Effector CD4-positive, alpha-beta T cell (primary cell): ENCODE measurements at places on chromosomes 5 and 9.

- no peak for DNase-seq
Observed at GRCh38 chr5:135657536-135658305, 78.9 kb upstream of the CXCL14 start.

DNA sequence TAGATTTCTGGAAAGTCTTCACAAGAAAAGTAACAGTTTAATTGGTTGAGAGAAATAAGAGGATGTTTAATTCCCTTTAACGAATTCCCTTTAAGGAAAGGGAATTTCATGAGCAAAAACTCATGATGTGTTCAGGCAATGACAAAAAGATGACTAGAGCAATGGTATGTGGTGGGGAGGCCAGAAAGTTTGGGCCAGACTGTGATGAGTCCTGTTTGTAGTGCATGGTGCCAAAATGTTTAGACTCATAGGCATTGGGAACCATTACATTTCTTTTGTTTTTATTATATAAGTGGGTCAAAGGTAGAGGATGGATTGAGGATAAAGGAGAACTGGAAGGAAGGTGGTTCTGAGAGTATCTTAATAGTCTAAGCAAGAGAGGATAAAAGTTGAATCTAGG, 10.9 kb downstream of the CNTRL start:
- DNase-seq = no peak

DNA sequence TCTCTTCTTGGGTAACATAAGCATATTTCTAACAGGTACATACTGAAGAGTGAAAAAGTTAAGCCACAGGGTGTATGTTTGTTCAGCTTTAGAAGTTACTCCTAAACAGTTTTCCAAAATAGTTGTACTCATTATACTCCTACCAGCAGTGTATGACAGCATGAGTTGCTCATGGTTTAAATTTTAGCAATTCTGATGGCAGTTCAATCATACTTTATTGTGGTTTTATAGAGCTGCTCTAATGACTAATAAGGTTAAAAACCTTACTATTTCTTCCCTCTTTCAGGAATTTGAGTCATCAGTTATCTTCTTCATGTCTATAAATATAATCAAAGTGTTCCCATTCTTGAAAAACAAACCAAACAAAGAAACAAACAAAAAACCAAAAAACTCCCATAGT, 81.5 kb downstream of the CAAP1 start:
- no peak for DNase-seq

- no peak for DNase-seq
Observed at GRCh38 chr9:7216004-7216841, 458.4 kb downstream of the KDM4C start.

DNA sequence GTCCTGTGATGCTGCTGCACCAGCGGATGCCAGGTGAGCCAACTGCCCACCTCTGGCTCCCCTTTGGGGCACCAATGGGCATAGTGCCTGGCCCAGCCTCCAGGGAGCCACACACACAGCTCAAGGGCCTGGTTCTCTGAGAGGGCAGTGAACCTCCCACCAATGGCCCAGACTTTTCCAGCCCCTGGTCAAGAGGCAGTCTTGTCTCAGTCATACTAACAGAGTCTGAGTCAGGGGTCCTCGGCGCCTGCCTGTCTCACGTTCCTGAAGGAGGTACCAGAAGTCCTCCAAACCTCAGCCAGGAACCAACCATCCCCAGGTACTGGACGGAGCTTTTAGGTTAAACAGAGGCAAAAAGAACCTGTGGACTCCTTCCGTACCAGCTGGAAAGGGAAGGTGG, 121.1 kb downstream of the C5orf15 start:
- no peak for DNase-seq

DNA sequence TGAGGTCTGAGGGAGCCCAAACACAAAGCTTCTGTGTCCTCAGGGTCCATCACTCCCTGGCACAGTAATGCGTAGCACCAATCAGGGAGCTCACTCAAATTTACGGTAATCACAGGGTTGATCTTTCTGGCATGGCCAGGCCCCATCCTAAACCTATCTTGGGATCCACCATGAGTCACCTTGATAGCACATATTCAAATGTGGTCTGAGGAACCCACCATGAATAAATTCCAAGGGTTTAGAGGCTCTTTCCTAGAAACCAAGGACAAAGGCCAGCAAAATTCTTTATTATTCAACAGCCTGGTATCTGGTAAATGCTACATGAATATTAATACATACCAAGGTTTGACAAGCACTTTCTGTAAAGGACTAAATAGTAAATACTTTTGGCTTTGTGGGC, 254.5 kb downstream of the TLR4 start:
- DNase-seq = no peak

DNA sequence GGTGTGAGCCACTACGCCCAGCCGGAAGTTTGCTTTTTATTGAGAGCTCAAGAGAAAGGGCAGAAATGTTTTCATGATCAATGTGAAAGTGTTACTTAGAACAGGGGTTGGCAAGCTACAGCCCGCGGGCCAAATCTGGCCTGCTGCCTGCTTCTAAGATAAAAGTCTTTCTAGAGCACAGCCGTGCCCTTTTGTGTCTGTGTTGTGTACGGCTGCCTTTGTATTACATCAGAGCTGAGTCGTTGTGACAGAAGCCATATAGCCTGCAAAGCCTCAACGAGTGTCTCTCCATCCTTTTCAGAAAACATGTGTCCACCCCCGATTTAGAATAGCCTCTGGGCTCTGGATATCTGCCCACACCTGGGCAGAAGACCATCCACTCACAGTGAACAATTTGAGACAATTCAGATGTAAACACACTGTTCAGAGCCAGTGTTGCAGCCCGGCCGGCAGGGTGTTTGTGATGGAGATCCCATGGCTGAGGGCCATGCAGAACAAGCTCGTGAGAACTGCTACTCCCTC, 28.8 kb downstream of the AK8 start:
- DNase-seq = no peak

DNA sequence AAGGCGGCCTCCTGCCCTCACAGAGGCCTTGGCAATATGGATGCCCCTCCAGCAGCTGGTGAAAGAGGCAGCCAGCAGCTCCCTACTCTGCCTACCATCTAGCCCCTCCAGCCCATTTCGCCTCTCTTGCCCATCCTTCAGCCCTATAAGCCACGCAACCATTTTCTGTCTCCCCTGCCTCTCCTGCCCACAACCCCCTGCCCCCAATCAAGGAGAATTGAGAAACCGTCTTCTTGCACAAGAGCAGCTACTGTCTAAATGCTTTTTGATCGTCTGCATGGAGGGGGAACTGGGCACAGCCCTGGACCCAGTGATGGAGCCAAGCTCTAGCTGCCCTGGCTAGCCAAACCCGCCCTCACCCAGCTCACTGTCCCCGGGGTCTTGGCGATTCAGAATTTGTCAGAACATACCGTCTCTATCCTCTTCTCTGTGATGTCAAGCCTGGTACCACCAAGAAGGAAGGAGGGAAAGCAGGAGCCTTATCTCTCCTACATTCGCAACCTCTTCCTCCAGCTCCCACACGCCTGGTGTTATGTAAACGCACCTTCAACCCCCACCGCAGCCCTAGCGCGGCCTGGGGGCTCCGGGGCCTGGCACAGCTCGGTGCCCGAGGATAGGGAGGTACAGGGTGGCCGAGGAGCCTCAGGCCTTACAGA, 1.2 kb downstream of the SPRY4 start:
- DNase-seq = no peak

DNA sequence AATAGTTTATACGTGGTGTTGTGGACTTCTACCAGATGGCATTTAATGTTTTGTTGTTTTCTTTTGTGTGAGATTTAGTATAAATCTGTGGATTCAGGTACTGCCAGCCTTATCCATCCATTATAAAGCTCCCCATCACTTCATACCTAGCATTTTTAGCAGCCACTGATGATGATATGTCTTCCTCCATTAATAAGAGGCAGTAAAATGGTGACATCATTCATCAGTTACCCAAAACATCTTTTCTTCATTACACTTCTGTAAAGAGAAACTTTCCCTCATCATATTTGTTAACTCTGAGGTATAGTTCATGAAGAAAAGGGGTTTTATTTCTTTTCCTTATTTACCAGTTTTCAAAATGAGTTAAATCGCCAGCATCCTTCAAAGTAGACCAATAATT, 19.4 kb downstream of the CHD1 start:
- no peak for DNase-seq

DNA sequence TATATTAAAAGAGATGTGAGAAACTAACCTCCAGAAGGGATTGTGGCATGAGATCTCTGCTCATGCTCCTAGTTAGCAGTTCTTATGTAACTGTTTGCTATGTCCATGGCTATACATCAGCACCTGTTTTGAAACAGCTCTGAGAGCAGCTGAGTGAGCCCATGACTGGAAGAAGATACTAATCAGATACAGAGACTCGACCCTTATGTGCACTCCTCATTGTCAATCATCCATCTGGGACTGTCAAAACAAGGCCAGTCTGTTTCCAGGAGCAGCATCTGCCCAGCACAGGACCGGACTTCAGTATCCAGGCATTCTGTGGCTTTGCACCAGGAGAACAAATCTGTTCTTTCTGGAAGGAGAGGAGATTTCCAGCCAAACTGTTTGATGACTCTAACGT, 77.7 kb downstream of the EFNA5 start:
- no peak for DNase-seq

DNA sequence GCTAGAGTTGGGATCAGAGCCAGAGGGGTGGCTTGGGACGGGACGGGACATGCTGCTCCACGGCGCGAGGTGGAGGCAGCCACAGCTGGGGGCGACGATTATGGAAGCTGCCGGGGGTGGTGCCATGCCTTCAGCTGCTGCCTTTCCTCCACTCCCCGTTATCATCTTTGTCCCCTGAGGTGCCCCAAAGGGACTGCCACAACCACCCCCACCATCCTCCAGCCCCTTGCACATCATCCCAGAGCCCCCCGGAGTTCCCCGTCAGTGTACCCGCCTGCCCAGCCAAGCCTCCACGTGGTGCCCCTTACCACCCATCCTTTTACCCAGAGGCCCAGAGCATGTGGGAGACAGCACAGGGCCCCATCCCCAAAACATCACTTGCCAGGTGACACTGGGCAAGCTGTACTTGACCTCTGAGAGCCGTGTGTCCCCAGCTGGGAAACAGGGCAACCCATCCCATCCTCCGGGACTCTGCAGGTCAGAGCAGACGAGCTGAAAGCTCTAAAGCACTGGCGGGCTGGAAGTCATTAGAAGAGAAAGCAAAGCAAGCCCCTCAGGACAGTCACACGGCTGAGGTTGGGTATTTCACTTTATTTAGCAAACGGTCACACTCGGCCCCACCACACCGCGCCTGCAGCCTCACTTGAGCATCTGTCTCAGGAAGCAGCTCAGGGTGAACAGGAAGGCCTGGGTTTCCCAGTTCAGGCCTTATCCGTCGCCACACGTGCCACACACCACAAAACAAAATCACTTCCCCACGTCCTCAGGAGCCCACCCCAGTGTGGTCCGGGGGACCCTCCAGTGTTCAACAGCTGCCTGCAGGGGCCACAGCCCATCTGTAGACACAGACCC, 19.5 kb upstream of the MXD3 start:
- DNase-seq = no peak
